ENCODE measurements at places on chromosomes 12 and 14. TPM values are rescaled to one million over a fixed set of nuclear protein-coding genes. Genes with fewer than 3 reads are reported as not detected.

SLCO1B1 gene
- not detected for total RNA-seq

TSPAN8 gene
- total RNA-seq = not detected

KRT71 gene
- total RNA-seq = not detected

PA2G4 gene
- total RNA-seq = 51.0 TPM

DCAF5 gene
- 60.9 TPM for total RNA-seq

BCL2L14 gene
- total RNA-seq = 0.38 TPM

KRT74 gene
- total RNA-seq = 0.30 TPM

RND1 gene
- total RNA-seq = 5.7 TPM

MIP gene
- total RNA-seq = not detected

KCNJ8 gene
- total RNA-seq = not detected

KRT7 gene
- total RNA-seq = not detected

LTBR gene
- 0.67 TPM for total RNA-seq

PIANP gene
- total RNA-seq = 0.99 TPM

GRCh38 chr14:85788470-85789233 is 258.7 kb downstream of the FLRT2 start:
- H3K4me1 ChIP-seq = no peaks in the 10 kb centered on the region

- no peak overlapping the region for H3K27ac ChIP-seq
- H3K27me3 ChIP-seq = no peaks in the 10 kb centered on the region
- no peak for DNase-seq
- H3K36me3 ChIP-seq = no peaks in the 10 kb centered on the region
These were observed 374.9 kb downstream of the EGLN3 start for GRCh38 chr14:33576014-33576413.

- peaks cover 5% of the 10 kb centered on the region for H3K4me1 ChIP-seq
- DNase-seq = no peak
- no peaks in the 10 kb centered on the region for H3K27me3 ChIP-seq
These were observed 19.1 kb downstream of the AMN start for GRCh38 chr14:102941419-102942011.

- no peak overlapping the region for H3K4me3 ChIP-seq
- no peaks in the 10 kb centered on the region for H3K36me3 ChIP-seq
- H3K4me1 ChIP-seq = no peaks in the 10 kb centered on the region
- no peak for DNase-seq
- H3K27ac ChIP-seq = no peak overlapping the region
These were observed 9.6 kb upstream of the SSPN start for GRCh38 chr12:26185532-26186320.

GRCh38 chr14:101918065-101918989 is 46.0 kb upstream of the DYNC1H1 start:
- H3K27me3 ChIP-seq = no peaks in the 10 kb centered on the region
- H3K4me3 ChIP-seq = no peak overlapping the region
- H3K36me3 ChIP-seq = peaks cover 74% of the 10 kb centered on the region
- H3K4me1 ChIP-seq = no peaks in the 10 kb centered on the region

DNA sequence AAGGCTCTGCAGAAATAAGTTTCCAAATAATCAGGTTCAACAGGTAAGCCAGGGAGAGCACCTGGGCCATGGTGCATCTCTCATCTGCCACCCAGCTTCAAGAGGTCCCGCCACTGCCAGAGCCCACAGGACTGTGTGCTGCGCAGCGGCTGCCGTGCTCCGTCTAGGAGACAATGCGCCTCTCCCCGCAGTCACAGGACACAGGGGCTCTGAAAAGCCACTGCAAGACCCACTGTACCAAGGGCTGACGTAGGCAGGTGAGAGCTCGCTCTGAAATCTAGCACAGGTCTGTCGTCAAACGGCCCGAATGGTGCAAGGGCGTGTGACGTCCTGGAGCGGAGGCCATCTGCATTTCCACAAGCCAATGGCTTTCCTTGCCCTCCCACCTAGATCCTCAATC is 201.1 kb downstream of the CALM1 start:
- H3K27ac ChIP-seq = no peak overlapping the region
- H3K4me1 ChIP-seq = no peaks in the 10 kb centered on the region
- no peaks in the 10 kb centered on the region for H3K27me3 ChIP-seq
- no peaks in the 10 kb centered on the region for H3K36me3 ChIP-seq

DNA sequence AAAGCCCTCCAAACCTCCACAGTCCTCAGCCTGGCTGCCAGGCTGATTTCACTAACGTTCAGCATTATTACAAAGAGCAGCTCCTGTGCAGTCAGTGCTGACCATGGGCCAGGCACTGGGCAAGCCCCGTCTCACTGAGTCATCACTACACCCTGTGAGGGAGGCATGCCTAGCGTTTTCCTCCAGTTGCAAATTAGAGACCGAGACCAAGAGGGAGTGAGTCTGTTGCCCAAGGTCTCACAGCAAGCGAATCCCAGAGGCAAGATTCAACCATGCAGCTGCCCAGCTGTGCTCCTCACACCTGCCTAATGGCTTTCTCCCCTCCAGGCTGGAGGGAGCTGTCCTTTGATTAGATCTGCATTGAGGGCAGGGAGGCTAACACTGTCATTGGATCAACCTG is 229.3 kb upstream of the LHX5 start:
- H3K4me3 ChIP-seq = no peak overlapping the region
- no peaks in the 10 kb centered on the region for H3K36me3 ChIP-seq
- no peak overlapping the region for H3K27ac ChIP-seq
- DNase-seq = no peak

DNA sequence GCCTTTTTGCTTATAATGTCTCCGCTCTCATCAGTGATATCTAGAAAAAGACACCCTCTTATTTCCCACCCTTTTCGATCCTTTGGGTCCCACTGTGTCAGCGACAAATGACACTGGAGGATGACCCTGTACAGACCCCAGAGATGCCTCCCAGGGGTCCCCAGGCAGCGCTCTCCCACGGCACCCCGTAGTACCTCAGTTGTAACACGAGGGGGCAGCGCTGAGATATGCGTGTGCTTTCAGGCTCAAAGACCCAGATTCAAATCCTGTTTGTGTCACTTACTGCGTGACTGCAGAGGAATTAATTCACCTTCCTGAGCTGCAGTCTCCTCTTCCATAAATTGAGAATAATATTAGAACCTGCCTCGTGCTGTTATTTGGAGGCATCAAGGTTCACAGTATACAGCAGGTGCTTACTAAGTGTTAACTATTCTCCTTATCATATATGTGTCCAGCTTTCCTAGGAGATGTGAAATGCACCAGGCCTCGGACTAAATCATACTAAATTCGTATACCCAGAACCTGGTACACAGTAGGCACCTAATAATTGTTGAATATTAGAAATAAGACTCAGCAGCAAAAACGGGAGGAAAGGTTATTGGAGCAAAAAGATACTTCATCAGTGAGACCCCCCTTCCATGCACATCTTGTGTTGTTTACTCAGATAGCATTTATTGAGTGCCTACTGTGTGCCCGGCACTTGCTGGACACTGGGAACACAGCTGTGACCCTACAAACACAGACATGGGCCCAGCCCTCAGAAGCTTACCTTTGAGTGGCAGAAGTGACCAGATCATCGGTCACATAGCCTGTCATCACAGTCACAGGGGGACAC is 99.9 kb downstream of the PHETA1 start:
- no peak overlapping the region for H3K4me3 ChIP-seq
- no peak for DNase-seq
- H3K27me3 ChIP-seq = no peaks in the 10 kb centered on the region
- no peaks in the 10 kb centered on the region for H3K4me1 ChIP-seq

DNA sequence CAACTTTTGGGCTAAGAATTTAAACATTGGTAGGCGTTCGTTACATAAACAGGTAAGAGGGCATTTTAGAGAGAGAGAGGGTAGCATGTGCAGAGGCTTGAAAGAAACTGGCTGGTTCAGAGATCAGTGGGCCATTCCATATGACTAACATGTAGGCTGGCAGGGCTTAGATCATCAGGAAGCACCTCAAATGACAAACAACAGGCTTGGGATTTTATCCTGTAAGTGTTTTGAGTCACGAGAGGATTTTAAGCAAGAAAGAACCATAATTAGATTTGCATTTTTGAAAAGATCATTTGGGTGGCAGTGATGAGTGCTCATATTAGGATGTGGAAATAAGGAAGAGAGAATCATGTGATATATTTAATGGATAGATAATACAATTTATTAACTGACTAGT is 8.7 kb upstream of the PLEKHA5 start:
- H3K4me3 ChIP-seq = no peak overlapping the region
- no peaks in the 10 kb centered on the region for H3K27me3 ChIP-seq
- no peak for DNase-seq
- H3K27ac ChIP-seq = no peak overlapping the region
- no peaks in the 10 kb centered on the region for H3K36me3 ChIP-seq

DNA sequence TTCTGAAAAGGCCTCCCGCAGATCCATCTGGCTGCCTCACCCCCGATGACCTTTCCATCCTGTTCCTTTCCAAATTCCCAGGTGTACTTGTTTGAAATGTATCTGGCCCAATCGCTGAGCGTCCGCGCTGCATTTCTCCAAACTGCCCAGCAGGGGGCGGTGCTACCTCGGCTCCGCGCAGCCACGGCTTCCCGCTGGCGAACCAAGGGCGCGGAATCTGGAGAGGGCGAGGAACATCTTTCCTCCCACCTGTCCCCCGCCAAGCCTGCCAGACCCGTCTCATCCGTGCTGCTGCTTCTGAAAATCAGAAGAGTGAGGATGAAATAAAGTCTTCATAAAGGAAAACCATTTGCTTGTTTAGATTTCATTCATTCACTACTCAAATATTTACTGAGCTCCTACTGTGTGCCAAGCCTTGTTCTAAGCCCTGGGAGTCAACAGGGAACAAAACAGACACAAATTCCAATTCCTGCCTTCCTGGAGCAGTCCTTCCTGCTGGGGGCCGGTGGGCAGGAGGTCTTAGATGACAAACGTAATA is 16.8 kb upstream of the MYL2 start:
- no peaks in the 10 kb centered on the region for H3K27me3 ChIP-seq
- H3K4me3 ChIP-seq = no peak overlapping the region
- DNase-seq = peak; percentile 37
- no peaks in the 10 kb centered on the region for H3K36me3 ChIP-seq

DNA sequence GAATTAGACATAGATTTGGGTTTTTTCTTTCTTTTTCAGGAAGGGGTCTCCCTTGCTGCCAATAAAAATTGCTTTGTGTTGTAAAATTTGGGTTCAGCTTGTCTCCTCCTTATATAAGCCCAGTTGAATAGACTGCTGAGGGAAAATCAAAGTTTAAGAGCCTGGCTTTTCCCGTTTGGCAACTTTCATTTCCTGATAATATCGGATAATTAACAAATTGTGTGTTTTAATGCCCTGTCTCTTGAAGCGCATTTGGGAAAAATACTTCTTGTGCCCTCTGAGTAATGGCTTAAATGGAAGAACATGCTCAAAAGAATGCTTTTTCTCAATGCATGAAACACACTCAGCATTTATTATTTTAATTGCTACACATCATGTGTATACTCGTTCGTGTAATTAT is 198.0 kb upstream of the DCN start:
- DNase-seq = no peak
- H3K4me3 ChIP-seq = no peak overlapping the region
- no peak overlapping the region for H3K27ac ChIP-seq
- H3K4me1 ChIP-seq = peaks cover 7% of the 10 kb centered on the region
- H3K36me3 ChIP-seq = no peaks in the 10 kb centered on the region
- no peaks in the 10 kb centered on the region for H3K27me3 ChIP-seq

DNA sequence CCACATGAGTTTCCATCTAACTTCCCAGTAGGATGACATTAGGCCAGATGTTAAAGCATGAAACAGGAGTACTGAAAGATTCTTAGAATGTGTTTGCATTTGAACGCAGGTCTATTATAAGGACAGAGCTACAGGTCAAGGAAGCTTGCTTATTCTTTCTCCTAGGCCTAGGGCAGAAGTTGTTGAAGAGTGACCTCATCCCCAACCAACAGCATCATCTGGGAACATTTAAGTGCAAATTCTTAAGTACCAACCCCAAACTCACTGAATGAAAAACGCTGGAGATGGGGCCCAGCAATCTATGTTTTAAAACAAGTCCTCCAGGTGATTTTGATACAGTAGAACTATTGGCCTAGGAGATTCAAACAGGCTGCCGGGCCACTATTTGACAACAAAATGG is 52.4 kb downstream of the PAPLN start:
- H3K27me3 ChIP-seq = no peaks in the 10 kb centered on the region
- no peak overlapping the region for H3K4me3 ChIP-seq
- no peaks in the 10 kb centered on the region for H3K4me1 ChIP-seq
- peaks cover 31% of the 10 kb centered on the region for H3K36me3 ChIP-seq
- H3K27ac ChIP-seq = no peak overlapping the region

- H3K27ac ChIP-seq = no peak overlapping the region
- H3K27me3 ChIP-seq = no peaks in the 10 kb centered on the region
These were observed 65.3 kb downstream of the IFT43 start for GRCh38 chr14:76050797-76051392.

GRCh38 chr14:22391908-22392565 is 197.0 kb downstream of the DAD1 start:
- H3K27ac ChIP-seq = no peak overlapping the region
- no peaks in the 10 kb centered on the region for H3K27me3 ChIP-seq
- H3K4me1 ChIP-seq = no peaks in the 10 kb centered on the region
- no peak for DNase-seq
- no peak overlapping the region for H3K4me3 ChIP-seq
- no peaks in the 10 kb centered on the region for H3K36me3 ChIP-seq

Measured in CD4-positive, alpha-beta T cell (primary cell).